ENCODE measurements at places on chromosomes 1 and 21.
A peak's percentile ranks its signal among the peaks of the same experiment; 100 is the strongest.

- DNase-seq: no peak
Measured at GRCh38 chr1:232452736-232453440, 177.0 kb downstream of the SIPA1L2 start.

- peak; percentile 54 for DNase-seq
Measured at GRCh38 chr1:107782217-107782845, 182.6 kb downstream of the VAV3 start.

- no peak for DNase-seq
Measured at GRCh38 chr1:167252986-167253385, 32.3 kb downstream of the POU2F1 start.

GRCh38 chr1:44685881-44686280 is 11.4 kb downstream of the ARMH1 start:
- DNase-seq: no peak

GRCh38 chr1:61322769-61323168 is 240.4 kb downstream of the NFIA start:
- no peak for DNase-seq

DNA sequence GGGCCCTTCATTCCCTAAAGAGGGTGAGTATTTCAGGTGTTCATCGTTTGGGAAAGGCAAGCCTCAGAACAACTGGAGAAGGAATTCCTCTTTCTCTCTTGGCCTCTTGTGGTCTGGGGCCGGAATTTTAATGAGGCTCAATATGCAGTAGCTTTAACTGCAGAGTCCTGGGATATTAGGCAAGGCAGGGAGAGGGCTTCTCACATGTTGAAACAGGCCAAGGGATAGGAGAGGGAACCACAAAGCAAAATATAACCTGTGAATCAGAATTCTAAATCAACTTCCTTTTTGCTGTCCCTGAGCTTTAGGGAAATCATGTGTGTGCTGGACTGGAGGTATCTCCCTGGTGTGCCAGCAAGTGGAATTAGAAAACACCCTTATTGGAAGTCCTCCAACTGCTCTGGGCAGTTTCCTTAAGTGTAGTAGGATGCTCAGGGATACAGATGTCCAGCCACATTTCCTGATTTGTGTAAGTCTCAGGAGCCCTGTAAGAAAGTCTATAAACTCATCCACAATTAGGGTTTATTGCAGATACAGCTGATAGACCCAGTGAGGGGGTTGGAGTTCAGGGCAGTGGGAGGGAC is 215.8 kb upstream of the ZRANB2 start:
- DNase-seq: peak; percentile 10

GRCh38 chr21:42865776-42866160 is 13.6 kb downstream of the WDR4 start:
- peak; percentile 4 for DNase-seq

GRCh38 chr1:175508320-175509110 is 234.9 kb downstream of the TNR start:
- DNase-seq: peak; percentile 79

GRCh38 chr1:204445860-204446412 is 34.3 kb upstream of the PPP1R15B start:
- peak; percentile 35 for DNase-seq

GRCh38 chr1:224482619-224483018 is 48.0 kb upstream of the WDR26 start:
- no peak for DNase-seq

DNA sequence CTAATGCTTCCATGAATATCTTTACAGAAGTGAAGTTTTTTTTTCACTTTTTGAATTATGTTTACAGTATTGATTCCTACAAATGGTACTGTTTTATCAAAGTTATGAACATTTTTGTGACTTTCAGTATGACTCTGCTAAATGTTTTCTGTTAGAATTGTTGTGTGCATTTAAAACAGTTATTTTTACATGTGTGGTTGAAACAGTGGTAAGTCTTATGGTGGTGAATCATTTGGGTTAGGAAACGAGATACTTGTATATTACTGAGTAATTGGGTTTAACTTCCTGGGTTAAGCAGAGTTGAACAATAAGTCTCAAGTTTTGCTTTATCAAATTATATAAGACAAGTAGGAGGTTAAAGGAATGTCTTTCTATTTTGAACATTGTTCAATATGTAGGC is 66.8 kb downstream of the VPS13D start:
- peak; percentile 61 for DNase-seq

DNA sequence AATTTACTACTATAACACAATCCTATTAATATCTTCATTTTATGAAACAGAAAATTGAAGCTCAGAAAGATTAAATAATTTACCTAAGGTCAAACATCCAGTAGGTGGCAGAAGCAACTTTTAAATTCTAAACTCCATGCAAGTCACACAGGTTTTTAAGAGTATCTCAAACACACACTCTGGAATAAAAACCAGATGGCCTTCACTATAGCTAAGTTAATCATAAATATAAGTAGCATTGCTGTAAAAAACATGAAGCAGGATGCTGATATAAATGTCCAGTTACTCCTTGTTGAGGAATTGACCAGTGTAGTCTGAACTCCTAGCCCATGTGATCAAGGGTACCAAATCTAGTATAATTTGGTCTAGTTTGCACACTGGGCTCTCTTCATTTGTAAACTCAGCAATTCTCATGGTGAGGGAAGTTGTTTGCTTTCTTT is 9.4 kb upstream of the FMO3 start:
- DNase-seq: peak; percentile 53

- peak; percentile 27 for DNase-seq
Measured at GRCh38 chr1:37691497-37692077, 729 bp upstream of the CDCA8 start.

Measured in fibroblast of skin of back (primary cell).